Placental pericyte (primary cell): ENCODE measurements at places on chromosomes 1 and 21. TPM values are rescaled to one million over a fixed set of nuclear protein-coding genes. Genes with fewer than 3 reads are reported as not detected.

The OR2T33 gene
- total RNA-seq: not detected in 2 replicates

The CCDC30 gene
- total RNA-seq: 0.43 and 0.66 TPM in 2 replicates

The TSPAN1 gene
- 0.86 and 1.8 TPM in 2 replicates for total RNA-seq

The NT5C1A gene
- total RNA-seq: not detected in 2 replicates

The DMRTA2 gene
- total RNA-seq: 0.14 and 0.22 TPM in 2 replicates

The TMPRSS15 gene
- total RNA-seq: not detected in 2 replicates

The SLAMF1 gene
- total RNA-seq: under 0.01 TPM in 1 of 2 replicates, not detected in the other

The RXFP4 gene
- total RNA-seq: not detected in 2 replicates

The ANXA9 gene
- under 0.01 and 0.22 TPM in 2 replicates for total RNA-seq

The OR10Z1 gene
- total RNA-seq: not detected in 2 replicates

The KIF26B gene
- 18.9 and 45.3 TPM in 2 replicates for total RNA-seq

The TIE1 gene
- total RNA-seq: 0.57 TPM in 1 of 2 replicates, not detected in the other

The FAM72C gene
- total RNA-seq: 0.22 and 4.2 TPM in 2 replicates

The GJC2 gene
- total RNA-seq: 2.4 and 3.0 TPM in 2 replicates

The PDZK1 gene
- 0.22 and 1.1 TPM in 2 replicates for total RNA-seq

The SELP gene
- 0.22 TPM in 1 of 2 replicates, not detected in the other for total RNA-seq

The S100A1 gene
- total RNA-seq: 0.14 and 0.44 TPM in 2 replicates

The AADACL3 gene
- not detected in 2 replicates for total RNA-seq

The NFASC gene
- total RNA-seq: under 0.01 and 1.4 TPM in 2 replicates

The RAB42 gene
- 1.7 and 4.8 TPM in 2 replicates for total RNA-seq

The TOMM40L gene
- total RNA-seq: 6.6 and 15.3 TPM in 2 replicates

The SYT14 gene
- total RNA-seq: 1.8 and 2.6 TPM in 2 replicates

The ZSWIM5 gene
- 0.22 and 4.3 TPM in 2 replicates for total RNA-seq

The TNFRSF8 gene
- under 0.01 and 0.14 TPM in 2 replicates for total RNA-seq

The TAL1 gene
- total RNA-seq: under 0.01 TPM in 1 of 2 replicates, not detected in the other

The HHAT gene
- 2.8 and 4.2 TPM in 2 replicates for total RNA-seq

The YTHDF2 gene
- total RNA-seq: 64.1 and 78.9 TPM in 2 replicates

The SLC44A5 gene
- under 0.01 TPM in 2 replicates for total RNA-seq

The TLCD4 gene
- total RNA-seq: 0.22 and 0.29 TPM in 2 replicates
